ENCODE measurements at places on chromosomes 4 and X. TPM values are rescaled to one million over a fixed set of nuclear protein-coding genes. Genes with fewer than 3 reads are reported as not detected.
A peak's percentile ranks its signal among the peaks of the same experiment; 100 is the strongest.

DNA sequence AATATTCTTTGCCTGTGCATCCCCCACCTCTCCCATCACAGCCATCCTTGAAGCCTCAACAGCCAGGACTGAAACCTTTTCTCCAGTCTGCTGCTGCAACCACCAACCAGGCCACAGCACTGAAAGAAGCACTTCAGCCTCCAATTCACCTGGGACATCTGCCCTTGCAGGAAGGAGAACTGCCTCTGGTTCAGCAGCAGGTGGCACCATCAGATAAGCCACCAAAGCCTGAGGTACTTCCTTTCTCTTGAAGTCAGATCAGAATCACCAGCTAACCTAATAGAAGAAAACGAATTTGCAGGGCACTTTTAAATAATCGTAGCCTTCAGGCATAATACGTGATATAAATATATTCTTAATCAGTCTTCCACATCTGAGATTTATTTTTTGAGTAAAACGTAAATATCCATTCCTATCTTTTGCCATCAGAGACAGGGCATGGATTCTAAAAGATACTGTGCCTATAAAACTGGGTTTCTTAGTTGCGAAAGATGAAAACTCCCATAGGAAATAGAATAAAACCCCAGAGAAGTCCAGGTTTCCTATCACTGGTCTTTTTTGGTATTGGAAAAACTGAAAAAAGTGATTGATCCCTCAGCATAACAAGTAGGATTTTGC lies 9.5 kb downstream of the AMBN start:
- H3K4me3 ChIP-seq: no peak overlapping the region
- peaks cover 3% of the 10 kb centered on the region for H3K27me3 ChIP-seq
- no peaks in the 10 kb centered on the region for H3K4me1 ChIP-seq
- no peaks in the 10 kb centered on the region for H3K36me3 ChIP-seq
- no peak overlapping the region for H3K27ac ChIP-seq
- DNase-seq: no peak

DNA sequence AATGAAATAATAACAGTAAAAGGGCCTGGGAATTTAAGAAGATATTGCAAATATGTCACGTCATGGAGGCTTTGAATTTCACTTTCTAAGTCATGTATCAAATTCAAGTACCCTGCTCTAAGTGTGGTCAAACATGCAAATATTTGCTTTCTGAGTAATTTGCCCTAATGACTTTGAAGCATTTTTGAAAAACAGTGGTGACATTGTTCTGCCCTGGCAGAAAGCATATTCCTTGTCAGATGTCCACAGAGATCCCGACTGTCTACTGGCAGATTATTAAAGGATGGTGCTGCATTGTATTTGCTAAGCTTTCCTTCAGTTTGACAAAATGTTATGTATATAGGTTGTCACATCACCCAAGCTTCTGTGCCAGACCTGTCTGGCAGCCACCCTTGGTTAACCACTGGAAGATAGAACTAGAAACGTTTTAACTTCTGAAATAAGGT lies 92.5 kb downstream of the ANK2 start:
- no peaks in the 10 kb centered on the region for H3K27me3 ChIP-seq
- peak overlapping the region; percentile 61 for H3K27ac ChIP-seq
- H3K36me3 ChIP-seq: no peaks in the 10 kb centered on the region
- H3K4me3 ChIP-seq: no peak overlapping the region

DNA sequence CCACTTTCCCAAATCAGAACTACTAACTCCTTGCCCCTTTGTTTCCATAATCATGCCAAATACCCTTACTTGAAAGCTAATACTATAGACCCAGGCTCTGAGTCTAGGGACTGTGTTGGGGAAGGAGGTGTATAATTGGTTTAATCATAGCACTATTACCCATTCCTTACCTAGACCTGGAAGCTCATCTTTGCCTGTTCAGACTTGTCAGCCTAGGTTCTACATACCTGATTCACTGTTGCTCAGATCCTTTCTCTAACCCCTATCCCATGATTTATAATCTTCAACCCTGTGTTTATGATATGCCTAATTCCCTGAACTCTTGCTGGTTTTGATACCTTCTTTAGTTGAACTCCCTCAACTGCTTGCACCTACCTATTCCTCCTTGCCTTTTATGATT lies 123.1 kb upstream of the GRIA3 start:
- no peaks in the 10 kb centered on the region for H3K36me3 ChIP-seq
- H3K27me3 ChIP-seq: no peaks in the 10 kb centered on the region
- no peak for DNase-seq
- H3K27ac ChIP-seq: no peak overlapping the region
- no peak overlapping the region for H3K4me3 ChIP-seq
- no peaks in the 10 kb centered on the region for H3K4me1 ChIP-seq

- peaks cover 6% of the 10 kb centered on the region for H3K27me3 ChIP-seq
- no peak for DNase-seq
- H3K36me3 ChIP-seq: no peaks in the 10 kb centered on the region
Observed at GRCh38 chr4:993111-994029, at the start of gene SLC26A1. Gene SLC26A1 (minus strand): TSS chr4:993404. CDS start chr4:991703, 1,701 bp downstream.

GRCh38 chr4:98564852-98565251 lies 93.6 kb downstream of the TSPAN5 start:
- no peak overlapping the region for H3K4me3 ChIP-seq
- H3K27ac ChIP-seq: no peak overlapping the region
- H3K36me3 ChIP-seq: no peaks in the 10 kb centered on the region
- H3K27me3 ChIP-seq: no peaks in the 10 kb centered on the region

Gene CCNQ
- 39.9 TPM for total RNA-seq

Gene RNF150
- 26.1 TPM for total RNA-seq

Gene MID1
- 9.4 TPM for total RNA-seq

Gene NMU
- not detected for total RNA-seq

DNA sequence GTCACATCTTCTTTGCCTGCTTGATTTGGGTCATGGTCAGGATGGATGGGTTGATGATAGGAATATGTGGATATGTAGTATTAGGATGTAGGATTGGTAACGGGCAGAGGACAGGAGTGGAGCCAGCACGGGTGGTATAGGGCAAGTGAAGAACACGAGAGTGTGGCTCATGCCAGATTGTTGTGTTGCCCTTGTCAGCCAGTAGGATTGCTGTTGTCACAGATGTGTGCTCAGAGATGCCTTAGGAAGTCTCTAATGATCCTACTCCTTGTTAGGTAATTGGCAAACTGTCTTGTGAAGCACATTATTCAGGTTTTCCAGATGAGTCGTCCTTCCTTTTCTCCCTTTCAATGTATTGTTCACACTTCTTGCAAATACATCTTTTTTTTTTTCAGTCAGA lies 5.5 kb downstream of the ATP10D start:
- no peak for DNase-seq
- no peaks in the 10 kb centered on the region for H3K36me3 ChIP-seq
- H3K27me3 ChIP-seq: no peaks in the 10 kb centered on the region
- H3K27ac ChIP-seq: no peak overlapping the region

Gene SAGE1
- not detected for total RNA-seq

DNA sequence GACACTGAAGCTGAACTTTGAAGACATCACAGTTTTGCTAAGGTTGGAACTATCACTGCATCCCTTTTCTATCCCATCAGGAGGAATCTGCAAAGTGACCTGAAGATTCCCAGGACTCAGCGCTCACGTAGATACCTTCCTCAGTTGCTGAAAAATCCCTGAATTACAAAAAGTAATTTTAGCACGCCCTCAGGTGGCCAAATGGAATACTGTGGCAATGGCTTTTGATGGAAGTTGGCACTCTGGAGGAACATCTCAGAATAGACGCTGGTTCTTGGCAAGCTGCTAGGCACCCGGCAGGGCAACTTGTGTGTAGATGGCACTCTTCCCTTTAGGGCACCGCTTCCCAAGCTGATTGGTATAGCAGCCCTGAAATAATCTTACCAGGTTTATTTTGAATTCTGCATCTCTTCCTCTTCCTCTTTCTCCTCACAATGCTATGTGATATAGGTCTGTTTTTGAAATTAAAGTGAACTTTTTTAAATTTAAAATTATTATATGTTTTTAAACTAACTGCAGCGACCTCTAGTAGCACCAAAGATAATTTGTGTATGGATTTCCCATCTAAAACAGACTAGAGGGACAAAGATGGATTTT lies 16.3 kb upstream of the ESX1 start:
- no peaks in the 10 kb centered on the region for H3K27me3 ChIP-seq
- no peak overlapping the region for H3K27ac ChIP-seq
- DNase-seq: no peak

Gene GPRIN3
- total RNA-seq: not detected

Gene PLXNA3
- total RNA-seq: 0.47 TPM

Gene YY2
- 1.7 TPM for total RNA-seq

GRCh38 chrX:131821945-131822622 lies 201.0 kb upstream of the STK26 start:
- no peaks in the 10 kb centered on the region for H3K36me3 ChIP-seq
- no peak overlapping the region for H3K4me3 ChIP-seq
- no peaks in the 10 kb centered on the region for H3K4me1 ChIP-seq
- DNase-seq: no peak

Gene CLCN4
- 10.9 TPM for total RNA-seq

Gene PRPS1
- 72.0 TPM for total RNA-seq

DNA sequence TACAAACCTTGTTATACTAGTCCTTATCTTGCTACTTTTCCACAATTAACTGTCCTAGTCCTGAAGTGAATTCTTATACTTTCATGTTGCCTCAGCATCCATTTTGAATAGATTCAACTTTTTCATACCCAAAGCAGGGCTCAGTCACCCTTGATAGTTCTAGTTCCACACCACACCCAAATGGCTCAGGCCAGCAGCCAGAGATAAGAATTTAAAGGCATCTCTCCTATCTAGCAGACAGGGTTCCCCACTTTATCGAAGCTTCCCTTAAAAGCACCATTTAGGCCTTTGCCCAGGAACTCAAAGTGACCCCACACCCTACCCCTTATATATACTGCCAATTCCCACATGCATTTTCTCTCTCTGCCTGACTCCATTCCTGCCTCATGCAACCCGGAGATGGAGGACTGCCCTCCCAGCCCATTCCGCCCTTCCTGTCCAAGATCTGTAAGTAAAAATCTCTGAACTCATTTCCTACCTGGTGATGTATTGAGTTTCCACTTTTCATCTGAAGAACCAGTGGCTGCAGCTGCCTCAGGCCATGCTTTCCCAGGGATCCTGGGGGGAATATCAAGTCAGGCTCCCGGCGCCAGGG lies 63.7 kb upstream of the TXK start:
- H3K27me3 ChIP-seq: no peaks in the 10 kb centered on the region
- H3K4me1 ChIP-seq: no peaks in the 10 kb centered on the region
- no peaks in the 10 kb centered on the region for H3K36me3 ChIP-seq
- no peak overlapping the region for H3K4me3 ChIP-seq
- no peak overlapping the region for H3K27ac ChIP-seq

Gene MGARP
- 1.6 TPM for total RNA-seq

Gene TLR7
- 0.11 TPM for total RNA-seq

Gene NPFFR2
- not detected for total RNA-seq

- H3K27ac ChIP-seq: no peak overlapping the region
- H3K27me3 ChIP-seq: no peaks in the 10 kb centered on the region
- no peaks in the 10 kb centered on the region for H3K4me1 ChIP-seq
- H3K4me3 ChIP-seq: no peak overlapping the region
- no peak for DNase-seq
- no peaks in the 10 kb centered on the region for H3K36me3 ChIP-seq
Observed at GRCh38 chr4:32798471-32799159, 2078.4 kb downstream of the PCDH7 start.

Gene TLR10
- total RNA-seq: not detected

Gene GYPB
- total RNA-seq: not detected

- H3K27me3 ChIP-seq: peaks cover 23% of the 10 kb centered on the region
- H3K4me3 ChIP-seq: peak overlapping the region; percentile 16
- H3K27ac ChIP-seq: no peak overlapping the region
- peaks cover 8% of the 10 kb centered on the region for H3K4me1 ChIP-seq
- peak; percentile 6 for DNase-seq
- no peaks in the 10 kb centered on the region for H3K36me3 ChIP-seq
Observed at GRCh38 chr4:176001151-176002006, 64.3 kb upstream of the WDR17 start.

GRCh38 chrX:7286168-7286837 lies 138.3 kb upstream of the PUDP start:
- H3K4me3 ChIP-seq: no peak overlapping the region
- no peak for DNase-seq
- H3K36me3 ChIP-seq: no peaks in the 10 kb centered on the region
- H3K4me1 ChIP-seq: no peaks in the 10 kb centered on the region

GRCh38 chrX:23134136-23134535 lies 134.4 kb downstream of the DDX53 start:
- no peak for DNase-seq
- no peak overlapping the region for H3K27ac ChIP-seq
- no peak overlapping the region for H3K4me3 ChIP-seq
- no peaks in the 10 kb centered on the region for H3K27me3 ChIP-seq

DNA sequence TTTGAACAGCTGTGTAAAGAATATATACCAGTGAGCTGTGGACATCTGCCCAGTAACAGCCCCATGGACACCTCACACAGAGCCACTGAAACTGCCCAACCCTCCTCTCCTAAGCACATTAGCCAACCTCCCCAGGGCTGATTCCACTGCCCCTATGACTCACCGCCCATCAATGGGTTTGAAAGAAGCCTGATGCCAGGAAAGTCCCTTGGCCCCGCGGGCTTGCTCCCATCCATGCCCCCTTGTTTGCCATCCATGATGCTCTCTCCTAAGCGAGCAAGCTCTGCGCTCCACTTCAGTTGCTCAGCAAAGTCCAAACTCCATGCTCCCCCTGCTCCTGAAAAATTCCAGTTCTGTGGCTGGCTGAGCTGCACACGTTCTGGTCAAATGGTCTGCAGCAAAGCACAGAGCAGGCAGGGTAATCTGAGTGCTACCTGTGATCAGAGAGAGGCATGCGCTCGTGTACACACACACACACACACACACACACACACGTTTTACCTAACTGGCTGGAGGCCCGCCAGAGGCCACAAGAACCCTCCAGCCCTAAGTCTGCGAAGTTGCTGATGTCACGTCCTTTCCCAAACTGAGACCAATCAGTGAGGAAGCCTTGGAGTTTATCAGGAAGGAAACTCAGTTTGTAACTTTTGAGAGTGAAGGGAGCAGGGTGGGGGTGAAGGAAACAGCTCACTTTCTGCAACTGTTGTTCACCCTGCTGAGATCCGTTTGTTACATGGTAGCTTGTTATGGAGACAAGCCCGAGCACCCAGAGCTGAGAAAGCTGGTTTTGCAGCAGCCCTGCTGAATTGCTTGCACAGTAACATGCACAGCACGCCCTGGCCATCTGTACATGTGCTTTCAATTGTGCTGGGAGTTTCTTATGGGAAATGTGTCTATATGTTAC lies at the start of gene ASB9:
Gene ASB9 (minus strand): TSS at position 466 of the 904 bp plus-strand sequence. CDS start 209 bp downstream, at position 257.
- DNase-seq: peak; percentile 57
- H3K36me3 ChIP-seq: no peaks in the 10 kb centered on the region
- H3K27me3 ChIP-seq: no peaks in the 10 kb centered on the region
- H3K4me1 ChIP-seq: peaks cover 5% of the 10 kb centered on the region
- no peak within 1 kb of the TSS for H3K27ac ChIP-seq
- no peak within 1 kb of the TSS for H3K4me3 ChIP-seq

DNA sequence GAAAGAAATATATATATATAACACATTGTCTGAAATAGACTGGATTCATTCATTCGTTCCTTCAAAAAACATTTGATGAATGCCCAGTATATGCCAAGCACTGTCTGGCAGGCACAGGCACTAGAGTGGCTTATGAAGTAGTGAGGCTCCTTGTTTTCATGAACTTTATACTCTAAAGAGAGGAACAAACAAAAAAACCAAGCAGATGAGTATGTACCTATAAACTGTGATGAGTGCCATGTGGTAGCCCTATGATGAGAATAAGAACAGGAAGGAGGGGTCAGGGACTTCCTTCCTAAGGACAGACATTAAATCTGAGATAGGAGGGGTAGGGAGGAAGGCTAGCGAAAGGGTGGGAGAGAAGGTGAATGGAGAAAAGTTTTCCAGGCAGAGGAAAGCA lies 19.5 kb upstream of the PDGFRA start:
- H3K27ac ChIP-seq: no peak overlapping the region
- H3K4me1 ChIP-seq: 0 out of 2 replicates have a peak, but pooled peaks cover 6% of the 10 kb centered on the region
- H3K27me3 ChIP-seq: no peaks in the 10 kb centered on the region
- no peaks in the 10 kb centered on the region for H3K36me3 ChIP-seq
- no peak overlapping the region for H3K4me3 ChIP-seq
